Thoracic aorta (tissue), 2 donors: ENCODE measurements at places on chromosomes 3 and 15.

DNA sequence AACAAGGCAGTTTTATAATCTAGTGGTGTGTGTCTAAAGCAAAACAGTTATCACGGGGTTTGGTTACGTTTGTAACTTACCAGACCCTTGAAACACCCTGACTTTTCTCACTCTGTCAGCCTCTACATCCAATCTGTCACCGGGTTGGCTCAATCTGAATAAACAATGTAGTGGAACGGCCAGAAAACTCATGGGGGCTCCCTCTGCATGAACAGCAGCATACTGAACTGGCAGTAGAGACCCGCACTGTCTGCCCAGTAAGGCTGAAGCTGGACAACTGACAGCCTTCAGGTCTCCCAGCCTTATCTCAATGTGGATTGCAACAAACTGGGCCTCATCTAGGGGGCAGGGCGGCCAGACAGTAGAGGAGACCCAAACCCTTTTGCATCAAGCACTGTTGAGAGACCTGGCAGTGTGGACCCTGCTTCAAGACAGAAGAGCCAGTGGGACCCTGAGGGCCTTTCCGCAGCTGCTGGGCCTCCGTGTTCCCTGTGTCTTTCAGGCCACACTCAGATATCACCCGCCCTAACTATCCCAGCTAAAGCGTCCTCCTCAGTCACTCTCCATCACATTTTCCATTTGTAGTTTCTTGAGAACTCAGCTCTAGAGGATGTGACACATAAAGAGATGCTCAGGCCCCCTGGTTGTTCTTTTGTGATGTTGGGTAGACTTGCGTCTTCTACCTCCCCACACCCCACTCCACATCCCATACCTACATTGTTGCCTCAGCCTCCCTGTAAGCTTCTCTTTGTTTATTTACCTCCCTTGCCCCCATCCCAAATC is 181.2 kb upstream of the NR2E3 start:
- DNase-seq: no peak

DNA sequence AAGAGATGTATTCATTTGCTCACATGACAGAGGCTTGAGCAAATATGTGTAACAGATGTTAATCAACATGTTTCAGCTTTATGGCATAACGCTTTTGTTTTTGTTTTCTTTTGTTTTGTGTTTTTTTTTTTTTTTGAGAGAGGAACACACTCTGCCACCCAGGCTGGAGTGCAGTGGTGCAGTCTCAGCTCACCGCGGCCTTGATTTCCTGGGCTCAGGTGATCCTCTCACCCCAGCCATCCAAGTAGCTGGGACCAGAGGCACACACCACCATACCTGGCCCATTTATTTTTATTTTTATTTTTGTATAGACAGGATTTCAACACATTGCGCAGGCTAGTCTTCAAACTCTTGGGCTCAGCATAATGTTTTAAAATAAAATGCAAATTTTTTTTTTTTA is 1504.4 kb upstream of the CADM2 start:
- no peak for DNase-seq

DNA sequence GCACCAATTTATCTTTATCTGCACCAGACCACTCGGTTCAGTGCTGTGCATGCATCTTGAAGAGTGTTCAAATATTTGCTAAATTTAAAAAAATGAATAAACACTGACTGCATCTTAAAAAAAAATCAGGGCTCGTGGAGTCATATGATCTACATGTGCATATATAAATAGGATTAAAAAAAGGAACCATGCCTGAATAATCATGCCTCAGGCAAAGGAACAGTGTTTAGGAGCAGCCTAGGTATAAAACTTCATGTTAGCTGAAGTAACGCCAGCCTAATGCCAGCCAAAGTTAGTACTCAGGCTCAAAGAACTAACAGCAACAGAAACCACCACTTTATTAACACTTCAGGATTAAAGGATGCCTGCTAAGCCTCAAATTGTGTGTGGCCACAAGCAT is 9.5 kb downstream of the ABCC5 start:
- no peak for DNase-seq

- no peak for DNase-seq
Measured at GRCh38 chr3:133894353-133895207, 1.1 kb downstream of the RAB6B start.

GRCh38 chr3:11807686-11808085 is 39.0 kb downstream of the TAMM41 start:
- DNase-seq: no peak

DNA sequence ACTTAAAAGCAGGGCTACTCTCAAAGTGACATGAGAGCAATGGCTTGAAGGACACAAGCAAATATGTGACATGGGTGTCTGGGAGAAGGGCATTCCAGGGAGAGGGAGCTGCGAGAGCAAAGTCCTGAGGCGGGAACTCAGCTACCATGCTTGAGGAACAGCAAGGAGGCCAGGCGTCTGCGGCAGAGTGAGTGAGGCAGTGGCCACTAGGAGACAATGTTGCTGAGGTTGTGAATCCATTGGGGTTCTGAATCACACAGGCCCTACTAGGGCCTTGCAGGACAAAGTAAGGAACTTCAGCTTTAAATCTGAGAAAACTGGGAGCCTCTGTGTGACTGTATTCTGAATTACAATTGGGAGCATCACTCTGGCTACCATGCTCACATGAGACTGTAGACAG is 94.1 kb upstream of the PRICKLE2 start:
- no peak for DNase-seq

- no peak for DNase-seq
Measured at GRCh38 chr3:12349895-12350811, 61.3 kb downstream of the PPARG start.

- no peak for DNase-seq
Measured at GRCh38 chr3:168570404-168571155, 474.9 kb upstream of the GOLIM4 start.

DNA sequence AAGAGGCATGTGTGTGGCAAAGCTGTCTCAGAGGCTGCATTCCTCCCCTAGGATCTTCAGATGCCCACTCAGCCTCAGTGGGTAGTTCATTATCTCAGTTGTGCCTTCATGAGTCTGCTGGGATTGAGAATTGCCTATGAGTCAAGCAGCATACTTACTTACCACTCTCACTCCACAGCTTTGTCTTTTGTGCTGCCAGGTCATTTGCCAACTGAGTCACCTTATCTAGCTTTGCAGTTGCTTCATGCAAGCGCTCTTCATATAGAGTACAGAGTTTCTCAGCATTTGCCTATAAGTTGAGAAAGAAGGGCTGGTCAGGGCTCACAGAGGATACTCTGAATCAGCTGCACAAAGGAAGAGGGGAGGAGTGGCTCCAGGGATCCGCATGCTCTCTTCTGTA is 89.5 kb downstream of the MYH15 start:
- no peak for DNase-seq

- DNase-seq: no peak
Measured at GRCh38 chr3:111998636-111999483, at the start of gene TAGLN3. Gene TAGLN3 (plus strand): TSS chr3:111998922. CDS start chr3:111999423, 501 bp downstream.

GRCh38 chr3:128855569-128855968 is 23.9 kb upstream of the ACAD9 start:
- no peak for DNase-seq

DNA sequence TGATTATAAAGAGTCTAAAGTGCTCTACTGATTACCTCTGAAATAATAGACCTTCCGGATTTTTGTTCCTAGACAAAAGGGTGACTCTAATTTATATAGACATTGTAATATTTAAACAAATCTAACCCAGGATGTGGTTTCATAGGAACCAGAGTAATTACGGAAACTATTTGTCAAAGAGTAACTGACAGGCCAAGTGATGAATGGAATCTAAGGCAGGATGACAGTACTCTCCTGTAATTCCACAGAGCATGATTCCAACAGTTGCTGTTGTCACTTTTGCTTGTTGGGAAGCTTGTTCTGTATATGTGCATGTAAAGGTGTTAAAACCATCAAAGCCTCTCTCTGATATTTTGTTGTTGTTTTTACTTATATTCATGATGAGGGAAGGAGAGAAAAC is 1141.0 kb downstream of the IGSF11 start:
- DNase-seq: no peak

DNA sequence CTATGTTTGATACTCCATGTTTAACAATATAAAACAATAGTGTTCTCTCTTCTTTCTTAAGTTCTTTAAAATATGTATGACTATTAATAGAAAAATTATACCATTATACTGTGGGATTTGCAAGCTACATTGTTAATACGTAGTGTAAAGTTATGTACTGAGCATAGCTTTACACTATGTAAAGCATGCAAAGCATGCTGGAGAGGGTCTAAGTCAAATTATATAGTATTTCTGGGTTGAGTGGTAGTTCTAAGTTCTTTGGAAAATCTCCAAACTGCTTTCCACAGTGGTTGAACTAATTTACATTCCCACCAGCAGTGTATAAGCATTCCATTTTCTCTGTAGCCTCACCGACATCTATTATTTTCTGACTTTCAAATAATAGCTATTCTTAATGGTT is 253.0 kb downstream of the RAP2B start:
- DNase-seq: no peak
